Activated B cell treated with CpG ODN at 0.5 μM for 24 hours (primary cell): ENCODE measurements at places on chromosomes 4 and X.

- DNase-seq, result no peak
These were observed 69.9 kb downstream of the TRAPPC11 start for GRCh38 chr4:183729069-183729406.

DNA sequence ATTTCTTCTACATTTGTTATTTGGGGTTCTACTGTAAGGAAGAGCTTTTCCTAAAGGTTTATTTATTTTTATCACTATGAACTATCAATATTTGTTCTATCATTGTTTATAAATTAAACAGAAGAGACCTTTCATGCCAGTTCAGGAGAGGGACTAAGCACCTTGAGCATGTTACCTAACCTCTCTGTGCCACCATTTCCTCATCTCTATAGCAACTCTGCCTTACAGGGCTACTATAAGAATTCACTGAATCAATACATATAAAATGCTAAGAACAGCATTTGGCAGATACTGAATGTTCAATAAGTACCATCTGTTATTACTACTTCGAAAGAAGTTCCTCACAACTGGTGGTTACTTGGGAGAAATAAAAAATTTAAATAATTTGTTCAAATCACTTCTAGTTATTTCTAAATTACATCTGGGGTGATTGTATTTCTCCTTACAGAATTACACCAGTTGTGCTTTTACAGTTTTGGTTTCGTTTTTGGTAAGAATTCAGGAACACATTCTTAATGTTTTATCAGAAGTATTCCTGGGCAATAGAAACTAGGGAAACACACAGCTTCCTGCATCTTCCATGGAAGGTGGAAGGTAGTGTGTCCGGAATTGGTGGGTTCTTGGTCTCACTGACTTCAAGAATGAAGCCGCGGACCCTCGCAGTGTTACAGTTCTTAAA, 32.9 kb downstream of the EREG start:
- no peak for DNase-seq

- DNase-seq, result no peak
These were observed 437.9 kb upstream of the BOD1L1 start for GRCh38 chr4:14065406-14065805.

GRCh38 chr4:155526452-155527169, 140.0 kb upstream of the GUCY1A1 start:
- no peak for DNase-seq

DNA sequence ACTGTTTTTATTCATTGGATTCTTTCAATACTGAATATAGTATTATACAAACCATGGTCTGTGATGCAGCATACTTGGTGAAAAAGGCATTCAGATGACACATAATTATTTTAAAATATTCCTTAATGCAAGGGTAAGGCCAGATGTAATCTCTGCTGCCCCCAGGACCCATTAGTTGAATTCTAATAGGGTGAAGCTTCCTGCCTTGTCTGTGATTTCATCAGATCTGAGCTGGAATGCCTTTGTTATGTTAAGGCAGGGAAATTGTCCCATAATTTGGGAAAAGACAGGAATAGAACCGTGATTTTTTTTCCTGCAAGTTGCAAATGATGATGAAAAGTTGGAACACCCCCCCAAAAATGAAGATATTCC, 26.1 kb downstream of the ZRSR2 start:
- DNase-seq, result no peak

- no peak for DNase-seq
These were observed 41.9 kb downstream of the PLS3 start for GRCh38 chrX:115602729-115603389.

GRCh38 chr4:88244816-88245579, 39.4 kb downstream of the PPM1K start:
- DNase-seq, result no peak

DNA sequence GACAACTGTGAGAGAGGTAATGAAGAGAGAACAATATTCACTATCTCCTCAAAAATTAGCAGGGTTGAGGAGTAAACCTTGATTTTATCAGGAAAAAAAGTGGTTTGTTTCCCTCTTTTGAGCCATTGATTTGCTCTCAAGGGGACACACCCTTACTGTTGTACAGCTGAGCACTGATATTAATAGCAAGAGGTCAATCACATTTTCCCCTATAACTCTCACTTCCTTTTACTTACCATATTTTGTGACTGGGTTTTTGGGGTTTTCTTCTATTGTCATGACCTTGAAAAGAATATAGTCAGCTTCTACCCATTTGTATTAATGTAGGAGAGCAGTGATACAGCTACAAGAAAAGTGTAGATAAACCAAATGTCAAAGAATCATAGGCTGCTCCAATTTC, 70.2 kb upstream of the LONRF3 start:
- no peak for DNase-seq

GRCh38 chr4:137293281-137293680, 239.0 kb downstream of the PCDH18 start:
- no peak for DNase-seq

DNA sequence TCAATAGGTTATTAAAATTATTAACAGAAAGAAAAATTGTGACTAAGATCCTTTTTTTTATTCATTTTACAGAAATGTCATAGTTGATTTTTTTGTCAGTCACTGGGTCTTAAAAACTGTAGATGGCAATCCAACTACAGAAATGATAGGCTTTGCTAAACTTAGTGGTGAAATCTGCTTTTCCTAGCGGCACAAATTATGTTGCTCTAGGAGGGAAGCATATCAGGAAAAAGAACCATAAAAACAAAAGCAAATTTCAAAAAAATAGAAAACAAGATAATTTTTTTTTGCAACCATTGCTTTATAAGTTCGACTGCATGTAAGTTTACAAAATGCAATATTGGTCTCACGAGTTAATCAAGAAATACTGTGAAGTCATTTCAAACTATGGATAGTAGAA, 443.5 kb upstream of the IGFBP7 start:
- no peak for DNase-seq

DNA sequence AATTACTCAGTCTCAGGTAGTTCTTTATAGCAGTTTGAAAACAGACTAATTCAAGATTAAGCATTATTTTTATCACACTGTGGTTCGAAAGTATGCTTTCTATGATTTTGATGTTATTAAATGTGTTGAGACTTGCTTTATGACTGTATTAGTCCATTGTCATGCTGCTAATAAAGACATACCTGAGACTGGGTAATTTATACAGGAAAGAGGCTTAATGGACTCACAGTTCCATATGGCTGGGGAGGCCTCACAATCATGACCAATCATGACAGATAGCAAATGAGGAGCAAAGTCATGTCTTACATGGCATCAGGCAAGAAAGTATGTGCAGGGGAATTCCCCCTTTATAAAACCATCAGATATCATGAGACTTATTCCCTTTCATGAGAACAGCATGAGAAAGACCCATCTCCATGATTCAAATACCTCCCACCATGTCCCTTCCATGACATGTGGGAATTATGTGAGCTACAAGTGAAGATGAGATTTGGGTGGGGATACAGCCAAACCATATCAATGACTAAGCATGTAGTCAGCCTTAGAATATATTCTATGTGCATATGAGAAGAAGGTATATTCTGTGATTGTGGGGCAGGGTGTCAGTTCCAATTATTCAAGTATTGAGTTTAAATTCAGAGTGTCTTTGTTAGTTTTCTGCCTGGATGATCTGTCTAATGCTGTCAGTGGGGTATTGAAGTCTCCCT, 44.6 kb upstream of the UGT2A1 start:
- no peak for DNase-seq

DNA sequence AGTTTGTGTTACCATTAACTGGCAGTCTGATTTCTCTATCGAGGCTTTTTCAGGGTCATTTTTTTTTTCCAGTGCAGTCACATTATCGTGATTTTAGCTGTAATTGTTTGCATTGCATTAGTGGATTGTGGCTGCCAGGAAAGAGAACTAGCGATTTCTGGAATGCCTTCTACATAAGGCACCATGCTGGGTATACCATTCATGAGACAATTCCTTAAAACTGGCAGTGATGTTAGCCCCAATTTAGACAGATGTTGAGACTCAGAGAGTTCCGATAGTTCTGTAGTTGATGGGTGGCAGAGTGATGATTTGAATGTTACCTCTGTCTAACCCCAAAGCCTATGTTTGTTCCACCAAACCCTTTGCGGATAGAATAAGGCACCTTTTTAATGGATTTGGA, 175.4 kb upstream of the TENM3 start:
- DNase-seq, result no peak

- no peak for DNase-seq
These were observed at the start of gene NEXMIF for GRCh38 chrX:74925225-74926088. Gene NEXMIF, minus strand, starts transcription at chrX:74925452.

DNA sequence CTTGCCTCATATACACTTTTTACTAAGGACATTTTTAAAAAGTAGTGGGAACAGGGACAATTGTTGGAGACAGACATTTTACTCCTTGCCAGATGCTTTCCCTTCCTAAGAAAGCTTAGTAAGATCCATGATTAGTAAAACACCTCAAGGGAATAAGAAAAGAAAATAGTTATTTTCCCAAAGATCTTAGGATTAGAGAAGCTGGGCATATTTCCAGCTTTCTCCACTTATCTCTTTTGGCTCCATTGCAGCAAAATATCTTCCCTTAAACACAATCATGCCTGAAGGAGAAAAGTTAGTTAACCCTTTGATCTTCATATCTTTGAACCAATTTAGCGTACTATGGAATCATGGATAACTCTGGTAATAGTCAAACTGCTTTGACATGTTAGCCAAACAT, 257.9 kb downstream of the PCDH18 start:
- DNase-seq, result no peak

GRCh38 chrX:68989865-68990606, 161.2 kb downstream of the EFNB1 start:
- DNase-seq, result no peak

- DNase-seq, result no peak
These were observed 78.2 kb downstream of the MSL3 start for GRCh38 chrX:11836284-11836683.

DNA sequence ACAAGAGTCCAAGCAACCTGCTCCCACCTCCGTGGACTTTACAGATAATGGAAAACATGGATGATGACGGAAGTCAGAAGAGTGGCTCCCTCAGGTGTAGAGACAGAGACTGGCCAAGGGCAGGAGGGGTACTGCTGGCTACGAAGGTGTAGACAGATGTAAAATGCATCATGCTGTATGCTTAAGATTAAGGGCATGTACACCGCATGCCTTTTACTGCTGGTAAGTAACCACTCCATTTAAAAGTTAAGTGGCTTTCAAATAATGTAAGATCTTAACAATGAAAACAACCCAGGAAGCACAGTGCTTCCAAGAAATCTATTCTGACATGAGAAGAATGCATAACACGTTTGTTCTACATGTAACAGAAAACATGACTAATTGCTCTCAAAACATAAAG, 76.9 kb upstream of the FAM9B start:
- no peak for DNase-seq

- DNase-seq, result no peak
These were observed 101.1 kb downstream of the CXCL13 start for GRCh38 chr4:77706717-77707116.

- DNase-seq, result no peak
These were observed 33.0 kb downstream of the GEMIN8 start for GRCh38 chrX:13996650-13997049.

DNA sequence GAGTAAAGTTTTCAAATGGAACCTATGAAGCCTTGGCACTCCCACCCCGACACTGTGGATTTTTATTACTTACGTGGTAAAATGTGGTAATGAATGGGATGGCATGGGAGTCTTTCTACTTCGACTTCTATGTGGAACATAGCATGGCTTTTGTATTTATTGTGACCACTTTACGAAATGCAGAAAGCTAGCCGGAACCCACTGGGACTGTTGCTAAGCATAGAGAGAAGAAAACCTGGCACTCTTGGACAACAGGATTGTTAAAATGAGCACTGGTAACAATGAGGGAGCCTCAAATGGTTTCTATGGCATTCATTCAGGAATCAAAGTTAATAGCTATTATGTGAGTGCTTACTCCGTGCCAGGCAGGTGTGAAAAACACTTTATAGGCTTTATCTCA, 113.3 kb downstream of the PDS5A start:
- DNase-seq, result no peak

DNA sequence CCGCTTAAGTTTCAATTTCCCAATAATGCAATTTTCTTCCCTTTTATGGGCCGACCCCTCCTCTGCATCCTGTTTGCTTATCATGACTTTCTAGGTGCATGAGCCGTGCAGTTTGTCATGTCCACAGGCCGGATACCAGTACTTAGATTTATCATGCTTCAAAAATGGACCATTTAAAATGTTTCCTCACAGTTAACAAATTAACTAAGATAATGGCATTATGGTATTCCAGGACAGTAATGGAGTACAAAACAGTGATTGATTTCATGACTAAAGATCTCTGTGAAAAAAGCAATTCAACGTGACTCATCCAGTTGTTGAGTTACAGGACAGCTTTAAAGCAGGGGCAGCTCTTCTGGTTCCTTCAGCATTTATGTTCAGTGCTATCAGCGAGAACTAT, 23.0 kb downstream of the SNX25 start:
- DNase-seq, result no peak

DNA sequence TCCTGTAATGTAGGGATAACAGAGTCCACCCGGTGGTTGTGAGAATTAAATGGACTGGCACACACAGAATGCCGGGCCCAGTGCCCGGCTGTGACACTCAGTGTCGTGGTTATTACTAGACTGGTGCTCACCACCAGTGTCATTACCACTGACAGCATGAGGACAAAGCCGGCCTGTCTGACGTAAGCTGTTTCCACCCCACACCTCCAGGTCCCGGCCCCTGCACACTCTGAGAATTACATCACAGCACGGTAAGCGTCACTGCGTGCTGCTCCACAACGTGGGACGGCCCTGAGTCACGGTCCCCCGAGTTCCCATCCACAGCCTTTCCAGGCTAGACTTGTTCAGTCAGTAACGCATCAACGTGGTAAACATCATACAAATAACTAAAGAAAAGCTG, 22.9 kb downstream of the FAT1 start:
- no peak for DNase-seq

- no peak for DNase-seq
These were observed 132.6 kb downstream of the INPP4B start for GRCh38 chr4:142713282-142714030.

DNA sequence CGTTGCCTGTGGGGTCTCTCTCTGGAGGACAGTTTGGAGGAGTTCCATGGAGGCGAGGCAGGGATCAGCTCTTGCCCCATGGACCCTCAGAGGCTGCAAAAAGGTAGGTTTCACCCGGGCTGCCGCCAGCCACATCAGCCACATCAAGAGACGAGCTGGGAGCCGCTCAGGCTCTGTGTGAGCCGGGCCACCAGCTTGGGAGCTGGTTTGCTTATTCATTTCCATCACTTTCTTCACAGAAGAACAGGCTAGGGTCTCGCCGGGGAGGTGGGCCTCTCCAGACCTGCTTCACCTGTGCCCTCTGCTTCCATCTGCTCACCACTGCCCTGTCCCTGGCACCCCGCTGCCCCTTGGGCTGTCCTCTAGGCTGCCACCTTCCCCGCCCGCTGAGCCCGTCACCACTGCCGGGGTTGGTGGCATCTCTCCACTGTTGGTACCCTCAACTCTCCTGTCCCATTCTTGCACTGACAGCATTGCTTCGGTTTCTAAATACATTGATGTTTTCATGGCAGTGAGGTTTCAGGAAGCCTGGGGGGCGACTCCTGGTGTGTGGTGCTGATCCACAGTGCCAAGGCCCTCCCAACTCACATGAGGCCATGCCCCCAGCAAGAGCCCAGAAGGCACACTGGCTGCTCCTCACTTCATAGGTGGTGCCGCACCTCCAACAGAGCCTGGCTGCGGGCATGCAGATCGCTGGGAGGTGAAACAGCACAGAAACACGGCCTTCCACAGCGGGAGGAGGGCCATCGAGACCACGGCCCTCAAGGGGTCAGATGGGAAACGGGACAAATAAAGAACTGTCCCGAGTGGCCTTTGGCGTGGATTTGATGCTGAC, 4.5 kb upstream of the TREX2 start:
- no peak for DNase-seq

GRCh38 chr4:76585897-76586360, 150.9 kb downstream of the SHROOM3 start:
- DNase-seq, result peak; percentile 17

- DNase-seq, result no peak
These were observed 40.2 kb upstream of the HS3ST1 start for GRCh38 chr4:11468901-11469300.
